ENCODE measurements at places on chromosomes 1 and 21. TPM values are rescaled to one million over a fixed set of nuclear protein-coding genes. Genes with fewer than 3 reads are reported as not detected.

GRCh38 chr1:176183618-176184017 lies 23.5 kb downstream of the COP1 start:
- H3K4me3 ChIP-seq = no peak overlapping the region
- DNase-seq = no peak
- peaks cover 11% of the 10 kb centered on the region for H3K36me3 ChIP-seq
- H3K27me3 ChIP-seq = no peaks in the 10 kb centered on the region
- H3K4me1 ChIP-seq = peaks cover 70% of the 10 kb centered on the region

- H3K36me3 ChIP-seq = no peaks in the 10 kb centered on the region
- H3K27ac ChIP-seq = no peak overlapping the region
- H3K27me3 ChIP-seq = peaks cover 12% of the 10 kb centered on the region
- H3K4me3 ChIP-seq = no peak overlapping the region
Measured at GRCh38 chr1:19837866-19838265, 22.8 kb upstream of the RNF186 start.

GRCh38 chr1:110170766-110171733 lies 20.8 kb downstream of the SLC6A17 start:
- H3K27ac ChIP-seq = no peak overlapping the region
- no peaks in the 10 kb centered on the region for H3K36me3 ChIP-seq
- no peak overlapping the region for H3K4me3 ChIP-seq
- no peaks in the 10 kb centered on the region for H3K4me1 ChIP-seq
- DNase-seq = no peak

GRCh38 chr1:56339786-56340465 lies 239.4 kb downstream of the PLPP3 start:
- no peak overlapping the region for H3K4me3 ChIP-seq
- peaks cover 2% of the 10 kb centered on the region for H3K27me3 ChIP-seq
- no peaks in the 10 kb centered on the region for H3K4me1 ChIP-seq

DNA sequence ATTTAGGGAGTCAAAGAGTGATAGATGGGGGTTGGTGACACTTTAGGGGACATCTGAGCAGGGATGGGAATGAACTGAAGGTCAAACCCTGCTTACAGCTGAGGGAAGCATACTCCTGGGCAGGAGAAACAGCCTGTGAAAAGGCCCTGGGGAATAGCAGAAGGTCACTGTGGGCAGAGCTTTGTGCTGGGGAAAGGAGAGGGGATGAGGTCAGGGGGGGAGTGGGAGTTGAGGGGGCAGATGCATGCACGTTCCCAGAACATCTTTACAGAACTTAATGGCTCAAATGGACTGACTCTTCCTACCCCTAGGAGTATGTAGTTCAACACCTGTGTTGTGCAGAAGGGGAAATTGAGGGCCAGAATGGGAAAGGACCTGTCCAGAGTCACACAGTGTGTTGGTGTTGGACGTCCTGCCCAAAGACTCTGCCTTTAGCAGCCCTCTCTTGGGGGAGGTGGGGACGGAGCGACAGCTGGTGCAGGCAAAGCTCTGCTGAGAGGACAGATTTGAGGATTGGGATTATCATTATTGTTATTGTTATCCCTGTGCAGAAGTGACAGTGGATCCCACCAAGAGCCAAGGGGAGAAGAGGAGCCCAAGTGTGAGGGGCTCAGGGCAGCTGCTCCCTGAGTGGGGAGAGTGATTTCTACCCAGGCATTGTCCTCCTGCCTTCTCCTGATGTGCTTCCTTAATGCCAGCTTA lies 116.5 kb downstream of the PTPRU start:
- no peak for DNase-seq
- H3K27me3 ChIP-seq = peaks cover 10% of the 10 kb centered on the region

- H3K27ac ChIP-seq = no peak overlapping the region
- H3K27me3 ChIP-seq = no peaks in the 10 kb centered on the region
- H3K4me1 ChIP-seq = no peaks in the 10 kb centered on the region
- no peak overlapping the region for H3K4me3 ChIP-seq
- no peak for DNase-seq
- H3K36me3 ChIP-seq = no peaks in the 10 kb centered on the region
Measured at GRCh38 chr1:187641463-187641862, 812.7 kb downstream of the PLA2G4A start.

DNA sequence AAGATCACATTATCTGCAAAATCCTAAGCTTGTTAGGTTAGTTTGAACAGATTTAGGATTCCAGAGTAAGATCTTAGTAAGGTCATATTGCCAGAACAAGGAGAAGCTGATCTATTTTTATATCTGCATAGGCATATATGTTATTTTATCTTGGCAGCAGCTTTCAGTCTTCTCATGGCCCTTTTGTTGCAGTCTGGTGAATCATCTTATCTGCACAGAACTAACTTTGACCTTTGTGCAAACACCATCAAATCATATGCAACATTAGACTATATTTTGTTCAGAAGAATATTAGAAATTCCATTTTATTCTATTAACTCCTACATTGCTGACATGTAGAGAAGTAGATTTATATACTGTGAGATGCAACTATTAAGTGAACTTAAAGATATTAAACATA lies 107.3 kb downstream of the CLEC20A start:
- no peaks in the 10 kb centered on the region for H3K36me3 ChIP-seq
- H3K27me3 ChIP-seq = no peaks in the 10 kb centered on the region
- H3K4me1 ChIP-seq = no peaks in the 10 kb centered on the region
- DNase-seq = no peak

- H3K4me1 ChIP-seq = no peaks in the 10 kb centered on the region
- H3K27ac ChIP-seq = no peak overlapping the region
- no peaks in the 10 kb centered on the region for H3K36me3 ChIP-seq
- peaks cover 4% of the 10 kb centered on the region for H3K27me3 ChIP-seq
Measured at GRCh38 chr1:63943393-63943792, 169.6 kb downstream of the ROR1 start.

GRCh38 chr1:2789986-2790581 lies 11.4 kb downstream of the TTC34 start:
- no peak for DNase-seq
- H3K36me3 ChIP-seq = peaks cover 4% of the 10 kb centered on the region
- no peak overlapping the region for H3K4me3 ChIP-seq
- peaks cover 19% of the 10 kb centered on the region for H3K27me3 ChIP-seq

- no peak overlapping the region for H3K4me3 ChIP-seq
- no peaks in the 10 kb centered on the region for H3K36me3 ChIP-seq
- no peak overlapping the region for H3K27ac ChIP-seq
- DNase-seq = no peak
Measured at GRCh38 chr21:17191346-17191993, 321.4 kb upstream of the CXADR start.

DNA sequence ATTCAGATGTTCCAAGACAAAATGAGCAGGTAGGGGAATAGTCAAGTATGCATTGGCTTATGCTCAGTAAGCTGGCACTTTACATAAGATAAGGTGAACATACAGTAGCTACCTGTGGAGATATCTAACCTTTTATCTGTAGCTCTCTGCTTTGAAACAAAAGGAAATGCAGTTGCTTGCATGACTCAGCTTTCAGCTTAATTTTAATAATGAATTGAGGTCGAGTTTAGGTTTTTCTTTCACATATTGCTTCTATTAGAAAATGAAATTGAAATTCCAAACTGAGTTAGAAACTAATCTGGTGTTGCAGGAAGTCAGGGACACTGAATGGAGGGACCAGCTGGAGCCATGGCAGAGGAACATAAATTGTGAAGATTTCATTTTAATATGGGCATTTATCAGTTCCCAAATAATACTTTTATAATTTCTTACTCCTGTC lies 8.3 kb downstream of the FRRS1 start:
- no peaks in the 10 kb centered on the region for H3K4me1 ChIP-seq
- H3K27ac ChIP-seq = no peak overlapping the region
- peaks cover 6% of the 10 kb centered on the region for H3K27me3 ChIP-seq
- DNase-seq = no peak
- no peak overlapping the region for H3K4me3 ChIP-seq

GRCh38 chr1:220341126-220341525 lies 68.9 kb upstream of the RAB3GAP2 start:
- H3K27ac ChIP-seq = no peak overlapping the region
- H3K27me3 ChIP-seq = no peaks in the 10 kb centered on the region
- H3K36me3 ChIP-seq = no peaks in the 10 kb centered on the region
- DNase-seq = no peak

GRCh38 chr1:26579681-26580111 lies 50.1 kb downstream of the RPS6KA1 start:
- no peak for DNase-seq
- H3K36me3 ChIP-seq = peaks cover 9% of the 10 kb centered on the region
- no peak overlapping the region for H3K4me3 ChIP-seq

DNA sequence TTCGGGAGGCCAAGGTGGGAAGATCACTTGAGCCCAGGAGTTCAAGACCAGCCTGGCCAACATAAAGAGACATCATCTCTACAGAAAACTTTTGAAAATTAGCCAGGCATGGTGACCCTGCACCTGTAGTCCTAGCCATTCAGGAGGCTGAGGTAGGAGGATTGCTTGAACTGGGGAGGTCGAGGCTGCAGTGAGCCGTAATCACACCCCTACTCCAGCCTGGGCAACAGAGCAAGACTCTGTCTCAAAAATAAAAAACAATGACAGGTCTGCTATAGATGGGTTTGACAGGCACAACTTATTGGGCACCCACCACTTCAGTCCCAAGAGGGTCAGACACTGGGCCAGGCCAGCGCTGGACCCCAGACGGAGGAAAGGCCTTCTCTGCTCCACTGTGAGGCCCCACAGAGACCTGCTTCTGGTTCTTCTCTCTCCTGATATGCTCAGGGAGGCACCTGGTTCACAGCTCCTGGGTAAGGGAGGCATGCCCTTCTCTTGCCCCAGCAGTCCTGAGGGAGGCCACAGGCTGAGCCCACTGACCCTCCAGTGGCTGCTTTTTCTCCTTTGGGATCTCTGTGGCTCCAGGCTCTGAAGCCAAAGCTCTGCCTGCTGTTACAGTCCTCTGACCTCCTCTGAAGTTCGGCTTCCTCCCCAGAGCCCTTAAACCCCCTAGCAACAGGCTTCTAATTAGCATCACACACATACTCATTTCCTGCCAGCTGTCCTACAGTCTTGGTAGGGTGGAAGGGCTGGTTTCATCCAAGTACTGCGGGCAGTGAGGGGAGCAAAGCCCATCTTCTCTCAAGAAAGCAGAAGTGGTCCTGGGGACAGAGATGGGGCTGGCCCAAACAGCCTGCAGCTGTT lies 14.4 kb downstream of the S100A16 start:
- no peak overlapping the region for H3K27ac ChIP-seq
- no peak overlapping the region for H3K4me3 ChIP-seq
- DNase-seq = no peak

GRCh38 chr1:201042779-201043461 lies 19.4 kb upstream of the KIF21B start:
- H3K4me3 ChIP-seq = no peak overlapping the region
- no peak overlapping the region for H3K27ac ChIP-seq
- peaks cover 5% of the 10 kb centered on the region for H3K4me1 ChIP-seq
- no peaks in the 10 kb centered on the region for H3K36me3 ChIP-seq
- DNase-seq = peak; percentile 64
- H3K27me3 ChIP-seq = peaks cover 3% of the 10 kb centered on the region

- H3K36me3 ChIP-seq = no peaks in the 10 kb centered on the region
- no peak overlapping the region for H3K27ac ChIP-seq
Measured at GRCh38 chr1:1937549-1938275, 18.6 kb upstream of the TMEM52 start.

- DNase-seq = no peak
- no peak overlapping the region for H3K4me3 ChIP-seq
- peaks cover 13% of the 10 kb centered on the region for H3K27me3 ChIP-seq
- H3K27ac ChIP-seq = no peak overlapping the region
- no peaks in the 10 kb centered on the region for H3K4me1 ChIP-seq
- H3K36me3 ChIP-seq = no peaks in the 10 kb centered on the region
Measured at GRCh38 chr1:170150016-170150415, 4.3 kb downstream of the NTMT2 start.

- H3K4me3 ChIP-seq = no peak overlapping the region
- H3K27me3 ChIP-seq = peaks cover 10% of the 10 kb centered on the region
- no peaks in the 10 kb centered on the region for H3K36me3 ChIP-seq
- no peaks in the 10 kb centered on the region for H3K4me1 ChIP-seq
- no peak overlapping the region for H3K27ac ChIP-seq
Measured at GRCh38 chr1:157008502-157008901, 37.0 kb downstream of the ARHGEF11 start.

The ESPN gene
- polyA plus RNA-seq = not detected

The HCRTR1 gene
- not detected for polyA plus RNA-seq

The FGR gene
- 350 TPM for polyA plus RNA-seq

The LRIG2 gene
- 2.4 TPM for polyA plus RNA-seq

The USH2A gene
- not detected for polyA plus RNA-seq

The KCNN3 gene
- polyA plus RNA-seq = not detected

The FCRL4 gene
- polyA plus RNA-seq = not detected

The LRP8 gene
- polyA plus RNA-seq = 1.1 TPM

The GREM2 gene
- 1.1 TPM for polyA plus RNA-seq

The SPRR2F gene
- polyA plus RNA-seq = not detected

The C1orf167 gene
- 3.0 TPM for polyA plus RNA-seq

The TNFRSF9 gene
- polyA plus RNA-seq = 6.5 TPM

The GRIK1 gene
- polyA plus RNA-seq = not detected

Measured in immature natural killer cell (primary cell).